ENCODE measurements at places on chromosomes 5 and 9.

- no peak for DNase-seq
These were observed 129.5 kb downstream of the SIL1 start for GRCh38 chr5:139068494-139069151.

GRCh38 chr9:8361364-8361763 lies 561.8 kb upstream of the DMAC1 start:
- DNase-seq: no peak

DNA sequence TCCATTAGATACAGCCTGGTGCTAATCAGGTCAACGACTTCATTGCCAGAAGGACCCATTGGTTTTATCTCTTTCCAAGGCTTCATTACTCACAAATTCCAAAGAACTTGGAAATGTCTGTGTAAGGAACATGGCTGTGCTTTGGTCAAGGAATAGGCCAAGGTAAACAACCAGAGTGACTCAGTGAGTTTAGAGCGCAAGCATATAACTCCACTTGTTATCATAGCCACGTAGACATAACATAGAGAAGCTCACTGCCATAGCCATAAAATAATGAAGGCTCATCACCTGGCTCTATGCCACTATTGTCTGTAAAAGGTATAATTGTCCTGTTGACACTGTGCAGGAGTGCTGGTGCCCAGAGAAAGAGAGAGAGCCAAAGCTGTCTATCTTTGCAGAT lies 139.3 kb upstream of the PLCXD3 start:
- peak; percentile 88 for DNase-seq

DNA sequence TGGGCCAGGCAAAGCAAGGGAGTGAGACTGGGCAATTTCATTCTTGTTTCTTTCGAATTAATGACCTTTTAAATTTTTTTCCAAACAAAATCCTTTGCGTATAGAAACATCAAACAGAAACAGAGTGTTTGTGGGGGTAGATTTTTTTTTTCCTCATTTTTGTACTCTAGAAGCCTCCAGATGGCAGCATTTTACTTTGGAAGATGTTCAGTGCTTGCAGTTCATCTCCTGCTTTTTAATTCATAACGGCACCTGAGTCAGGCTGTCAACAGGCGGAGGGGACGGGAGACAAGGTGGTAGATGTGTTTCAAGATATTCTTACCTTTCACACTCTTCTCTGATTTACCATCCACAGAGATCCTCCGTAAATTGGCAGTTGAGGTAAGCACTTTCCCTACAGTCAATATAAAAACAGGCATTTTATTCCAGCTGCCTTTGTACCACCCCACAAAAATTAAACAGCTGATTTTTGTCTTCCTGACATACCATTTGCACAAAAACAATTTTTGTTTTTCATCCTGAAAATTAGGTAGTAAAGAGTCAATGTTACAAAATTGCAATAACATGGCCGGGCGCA lies 99.5 kb upstream of the FBXL17 start:
- peak; percentile 14 for DNase-seq

DNA sequence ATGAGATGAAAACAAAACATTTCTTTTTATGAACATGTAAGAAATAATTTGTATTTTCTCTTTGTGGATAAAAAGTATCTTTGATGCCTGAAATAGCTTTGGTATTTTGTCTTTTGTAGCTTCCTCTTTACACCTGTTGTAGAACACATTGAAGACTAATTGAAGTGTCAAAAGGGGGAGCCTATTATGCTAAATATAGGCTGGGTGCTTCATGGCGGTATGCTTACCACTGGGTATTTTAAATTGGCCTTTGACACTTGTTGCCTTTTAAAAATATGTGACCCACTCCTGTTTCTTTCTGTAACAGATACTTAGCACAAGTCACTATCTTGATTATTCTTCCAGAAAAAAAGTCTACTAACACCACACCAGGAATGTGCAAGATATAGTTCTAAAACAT lies 226.4 kb downstream of the KIAA0825 start:
- DNase-seq: no peak

DNA sequence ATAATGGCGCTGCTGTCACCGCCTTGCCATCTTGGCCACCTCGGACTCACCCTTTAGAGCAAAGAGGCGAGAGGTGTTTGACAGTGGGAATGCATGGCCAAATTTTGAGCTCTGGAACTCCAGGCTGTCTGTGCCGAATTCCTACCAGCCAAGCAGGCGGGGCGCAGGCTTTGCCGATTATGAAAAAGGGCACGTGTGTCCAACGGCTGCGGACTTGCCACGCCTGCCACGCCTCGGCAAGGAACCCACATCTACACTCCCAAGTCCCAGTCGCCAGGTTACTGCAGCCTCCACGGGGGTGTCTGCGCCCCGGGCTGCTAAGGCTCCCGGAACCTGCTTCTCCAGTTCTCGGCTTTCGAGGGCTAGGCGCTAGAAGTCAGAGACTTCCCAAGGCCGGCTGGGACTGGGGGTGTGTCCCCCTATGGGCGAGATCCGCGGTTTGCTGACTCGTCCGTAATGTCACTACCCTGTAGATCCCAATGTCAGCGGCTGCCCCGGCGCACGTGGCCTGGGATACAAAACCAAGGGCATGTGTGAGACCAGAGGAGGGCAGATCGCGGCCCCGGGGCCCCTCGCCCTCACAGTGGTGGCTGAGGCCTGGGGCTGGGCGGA lies 2.8 kb downstream of the NPR3 start:
- DNase-seq: no peak

DNA sequence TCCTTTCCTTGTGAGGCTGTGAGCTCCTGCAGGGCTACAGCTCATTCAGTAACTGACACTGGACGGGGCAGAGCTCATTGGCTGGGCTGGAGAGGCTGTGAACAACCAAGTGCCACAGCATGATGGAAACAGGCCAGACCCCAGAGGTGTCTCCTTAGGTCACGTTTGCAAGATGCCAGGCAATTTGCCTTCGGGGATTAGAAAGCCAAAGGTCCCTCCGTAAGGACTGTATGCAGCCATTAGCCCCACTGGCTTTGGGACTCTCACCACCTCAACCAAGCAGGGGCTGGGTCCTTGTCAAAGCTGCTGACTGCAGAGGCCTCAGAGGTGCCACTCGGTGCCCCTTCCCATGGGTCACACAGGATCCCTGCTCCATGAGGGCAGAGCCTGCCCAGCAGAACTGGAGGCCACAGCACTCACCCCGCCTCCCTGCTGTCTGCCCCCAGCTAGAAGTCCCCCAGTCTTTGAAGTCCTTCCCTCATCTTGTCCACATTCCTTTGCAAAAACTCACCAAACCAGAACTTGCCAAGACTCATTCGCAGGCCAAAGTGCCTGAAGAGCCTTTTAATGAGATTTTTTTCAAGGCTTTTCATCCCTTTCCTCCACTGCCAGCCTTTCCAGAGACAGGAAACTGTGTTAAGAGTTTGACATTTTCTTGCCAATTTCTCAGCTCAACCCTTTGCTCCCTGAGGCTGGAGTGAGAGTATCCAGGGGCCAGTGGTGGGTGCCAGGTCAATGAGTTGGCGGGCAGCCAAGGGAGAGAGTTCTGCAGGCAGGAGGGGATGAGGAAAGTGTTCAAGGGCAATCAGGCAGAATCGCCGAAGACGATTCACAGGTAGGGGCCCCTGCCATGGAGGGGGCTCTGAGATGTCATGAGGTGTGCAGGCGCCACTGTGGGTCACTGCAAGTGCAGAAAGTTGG lies 39.7 kb upstream of the SLC25A51 start:
- peak; percentile 75 for DNase-seq

- DNase-seq: no peak
These were observed 212.3 kb downstream of the ICE1 start for GRCh38 chr5:5634817-5635216.

- no peak for DNase-seq
These were observed 33.4 kb downstream of the CEP120 start for GRCh38 chr5:123389794-123390193.

- no peak for DNase-seq
These were observed 2.5 kb upstream of the NME5 start for GRCh38 chr5:138141734-138142133.

- peak; percentile 14 for DNase-seq
These were observed 66.0 kb downstream of the FRMD3 start for GRCh38 chr9:83472221-83472665.

GRCh38 chr5:141186897-141187512 lies at the start of gene PCDHB9:
Gene PCDHB9 (plus strand): TSS chr5:141187161. CDS start chr5:141187319, 158 bp downstream.
- no peak for DNase-seq
